ENCODE measurements at places on chromosomes 4 and X.

- no peak for DNase-seq
These were observed 67.2 kb downstream of the SMARCAD1 start for GRCh38 chr4:94274912-94275311.

DNA sequence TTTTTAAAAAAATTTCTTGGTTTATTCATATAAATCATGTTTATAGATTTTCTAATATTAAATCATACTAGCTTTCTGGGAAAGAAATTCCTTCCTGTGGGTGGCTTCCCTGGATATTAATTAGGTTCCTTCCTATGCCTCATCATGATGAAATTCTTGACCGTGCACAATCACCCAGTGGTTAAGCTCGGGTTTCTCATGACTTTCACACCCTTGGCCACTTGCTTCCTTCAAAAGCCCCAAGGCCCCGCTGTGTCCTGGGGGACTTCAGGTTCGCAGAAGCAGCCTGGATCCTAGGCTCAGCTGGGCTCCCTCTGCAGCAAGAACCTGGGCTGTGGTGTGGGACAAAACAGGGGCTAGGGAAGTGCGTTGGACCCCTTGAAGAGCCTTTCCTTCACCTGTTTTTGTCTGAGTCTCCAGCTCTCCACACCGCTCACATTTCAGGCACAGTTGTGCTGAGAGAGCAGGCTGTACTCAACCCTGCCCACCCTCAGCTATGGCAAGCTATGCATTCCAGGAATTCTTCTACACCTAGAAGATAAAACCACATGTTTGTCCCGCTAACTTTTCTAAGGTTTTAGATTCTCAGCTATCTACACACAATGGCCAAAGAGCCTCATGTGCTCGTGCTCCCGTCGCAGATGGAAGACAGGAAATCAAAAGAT is 48.9 kb upstream of the TMSB15B start:
- no peak for DNase-seq

GRCh38 chrX:146456058-146456457 is 353.5 kb upstream of the CXorf51B start:
- DNase-seq = no peak

DNA sequence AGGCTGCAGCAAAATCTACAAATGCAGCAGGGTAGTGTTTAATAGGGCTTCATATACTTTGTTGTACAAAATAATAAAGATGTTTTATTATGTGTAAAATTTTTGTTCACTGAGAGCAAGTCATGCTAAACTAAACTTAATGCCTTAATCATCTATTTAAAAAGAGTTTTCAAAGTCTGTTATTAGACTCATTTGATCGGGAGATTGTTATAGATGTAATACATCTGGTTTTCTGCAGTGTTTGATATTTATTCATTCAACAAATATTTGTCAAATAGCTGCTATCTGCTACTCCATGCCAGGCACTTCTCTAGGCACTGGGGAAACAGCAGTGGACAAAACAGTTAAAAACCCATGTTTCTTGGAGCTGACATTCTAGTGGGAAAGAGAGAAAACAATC is 233.6 kb downstream of the FMR1NB start:
- no peak for DNase-seq

DNA sequence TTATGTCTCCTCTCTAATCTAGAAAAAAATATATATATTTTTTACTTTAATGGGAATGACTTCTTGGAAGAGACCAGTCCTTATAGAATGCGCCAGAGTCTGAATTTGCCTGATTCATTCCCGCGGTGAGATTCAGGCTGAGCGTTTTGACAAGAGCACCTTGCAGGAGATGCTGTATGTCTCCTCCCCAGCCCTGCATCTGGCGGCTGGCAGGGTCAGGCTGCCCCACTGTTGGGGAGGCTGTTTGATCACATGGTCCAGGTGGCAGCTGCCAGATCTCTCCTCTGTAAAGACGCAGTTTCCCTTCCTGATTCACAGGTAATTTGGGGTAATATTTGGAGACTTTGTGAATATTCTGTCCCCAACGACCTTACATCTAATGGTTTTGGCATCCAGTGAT is 9.7 kb downstream of the PDZD4 start:
- no peak for DNase-seq

DNA sequence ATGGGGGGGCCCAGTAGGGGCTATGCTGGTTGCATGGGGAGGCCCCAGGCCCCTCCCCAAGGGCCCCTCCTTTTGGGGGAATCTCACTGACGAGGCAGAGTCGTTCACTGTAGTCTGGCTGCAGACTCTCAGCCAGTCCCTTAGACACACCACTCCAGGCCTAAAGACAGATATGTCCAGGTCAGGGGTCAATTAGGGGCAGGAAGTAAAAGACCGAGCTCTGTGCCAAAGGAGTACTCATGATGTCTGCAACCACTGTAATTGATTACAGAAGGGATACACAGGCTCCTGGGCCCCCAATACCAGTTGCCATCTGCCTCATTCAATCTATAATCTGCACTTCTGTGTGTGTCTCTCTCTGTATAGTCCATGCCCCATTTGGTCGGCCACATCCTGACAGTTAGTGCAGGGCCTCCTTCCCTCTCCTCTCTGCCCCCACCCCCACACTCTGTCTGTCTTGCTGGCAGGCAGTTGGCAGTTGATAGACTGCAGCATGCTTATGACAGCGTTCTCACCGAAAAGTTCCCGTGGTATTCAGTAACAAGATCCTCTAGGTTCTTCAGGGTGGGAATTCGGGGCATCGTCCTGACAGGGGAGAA is 1.3 kb upstream of the CXorf65 start:
- no peak for DNase-seq

DNA sequence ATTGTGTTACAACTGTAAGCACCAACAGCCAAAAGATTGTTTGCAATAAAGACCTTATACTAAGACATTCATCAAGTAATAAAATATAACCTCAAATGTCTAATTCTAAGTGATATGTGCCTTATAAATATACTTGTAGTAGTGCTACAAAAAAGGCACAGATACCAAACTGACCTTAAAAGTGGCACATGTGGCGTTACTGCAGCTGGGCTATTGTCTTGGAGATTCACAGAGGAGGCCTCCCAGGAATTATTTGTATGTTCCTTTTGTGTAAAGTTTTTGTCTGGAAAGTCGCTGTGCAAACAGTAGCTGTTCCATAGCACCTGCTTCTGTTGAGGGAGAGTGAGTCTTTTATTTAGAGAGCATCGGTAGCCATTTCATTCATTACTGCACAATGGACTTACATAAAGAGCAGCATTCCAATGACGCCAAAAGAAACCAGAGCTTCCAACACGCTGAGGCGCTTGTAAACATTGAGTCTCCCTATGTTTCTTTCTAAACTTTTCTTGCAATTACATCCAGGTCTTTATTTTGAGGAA is 143.7 kb downstream of the RPA4 start:
- no peak for DNase-seq

- DNase-seq = no peak
These were observed 203.0 kb upstream of the CNKSR2 start for GRCh38 chrX:21171181-21171580.

DNA sequence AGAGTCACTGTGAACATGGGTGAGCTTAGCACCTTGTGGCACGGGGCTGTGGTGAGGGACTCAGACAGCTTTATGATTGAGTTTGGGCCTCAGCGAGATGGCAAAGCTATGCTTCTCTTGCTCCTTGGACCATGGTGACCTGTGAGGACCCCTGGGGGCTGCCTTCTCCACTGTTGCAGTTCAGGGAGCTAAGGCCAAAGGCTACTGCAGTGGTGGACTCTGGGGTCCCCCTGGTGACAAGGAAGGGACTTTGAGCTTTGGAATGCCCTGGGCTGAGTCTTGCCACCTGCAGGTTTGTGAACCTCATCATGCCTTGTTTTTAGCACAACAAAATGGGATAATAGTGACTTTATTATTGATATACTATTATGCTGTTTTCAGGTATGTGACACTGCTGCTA is 36.5 kb downstream of the TBL1X start:
- no peak for DNase-seq

DNA sequence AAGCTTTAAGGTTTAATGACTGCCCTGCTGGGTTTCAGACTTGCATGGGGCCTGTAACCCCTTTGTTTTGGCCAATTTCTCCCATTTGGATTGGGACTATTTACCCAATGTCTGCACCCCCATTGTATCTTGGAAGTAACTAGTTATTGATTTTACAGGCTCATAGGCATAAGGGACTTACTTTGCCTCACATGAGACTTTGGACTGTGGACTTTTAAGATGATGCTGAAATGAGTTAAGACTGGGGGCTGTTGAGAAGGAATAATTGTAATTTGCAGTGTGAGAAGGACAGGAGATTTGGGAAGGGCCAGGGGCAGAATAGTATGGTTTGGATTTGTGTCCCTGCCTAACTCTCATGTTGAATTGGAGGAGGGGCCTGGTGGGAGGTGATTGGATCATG is 260.7 kb downstream of the SNCA start:
- no peak for DNase-seq

DNA sequence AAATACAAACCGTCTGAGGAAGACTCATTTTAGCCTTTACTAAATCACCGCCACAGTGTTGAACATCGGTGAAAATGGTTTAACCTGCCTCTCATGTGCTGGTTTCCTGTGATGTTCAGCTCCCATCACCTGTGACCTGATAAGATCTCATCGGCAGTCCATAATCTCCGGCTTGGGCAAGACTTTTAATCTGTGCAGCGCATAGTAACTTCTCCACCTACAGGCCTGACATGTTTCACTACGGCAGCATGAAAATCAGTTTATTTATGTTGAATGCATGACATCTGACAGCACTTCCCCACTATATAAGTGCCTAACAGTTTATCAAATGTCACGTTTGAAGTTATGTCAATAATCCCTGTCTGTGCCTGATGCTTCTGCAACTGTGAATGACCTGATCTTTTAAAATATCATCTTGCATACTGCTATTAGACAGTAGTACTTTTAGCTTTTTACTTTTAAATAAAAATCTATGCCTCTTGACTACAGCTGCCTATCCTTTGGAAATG is 1919.8 kb upstream of the AGA start:
- DNase-seq = no peak

DNA sequence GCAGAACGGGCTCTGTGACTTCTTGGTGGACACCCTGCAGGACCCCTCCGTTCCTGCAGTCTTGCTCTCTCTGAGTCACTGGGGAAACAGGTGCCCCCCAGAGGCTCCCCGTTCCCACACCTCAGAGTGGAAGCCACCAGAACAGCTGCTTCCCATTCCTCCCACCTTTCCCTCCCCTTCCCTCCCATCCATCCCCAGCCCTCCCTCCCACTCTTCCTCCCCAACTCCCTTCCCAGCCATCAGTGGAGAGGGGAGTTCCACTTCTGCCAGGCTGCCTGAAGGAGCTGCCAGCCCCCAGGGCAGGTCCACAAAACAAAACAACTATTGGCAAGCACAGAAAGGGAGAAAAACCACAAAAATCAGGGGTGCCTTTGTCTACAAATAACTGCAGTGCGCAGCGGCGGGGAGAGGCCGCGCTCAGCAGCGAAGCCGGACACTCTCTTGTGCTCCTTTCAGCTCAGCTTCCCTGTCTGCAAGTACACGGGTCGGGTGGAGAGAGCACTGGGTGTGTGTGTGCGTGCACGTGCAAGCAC is 8.1 kb downstream of the SSR4 start:
- DNase-seq = no peak

- no peak for DNase-seq
These were observed 217.1 kb upstream of the LDB2 start for GRCh38 chr4:17115583-17115982.

DNA sequence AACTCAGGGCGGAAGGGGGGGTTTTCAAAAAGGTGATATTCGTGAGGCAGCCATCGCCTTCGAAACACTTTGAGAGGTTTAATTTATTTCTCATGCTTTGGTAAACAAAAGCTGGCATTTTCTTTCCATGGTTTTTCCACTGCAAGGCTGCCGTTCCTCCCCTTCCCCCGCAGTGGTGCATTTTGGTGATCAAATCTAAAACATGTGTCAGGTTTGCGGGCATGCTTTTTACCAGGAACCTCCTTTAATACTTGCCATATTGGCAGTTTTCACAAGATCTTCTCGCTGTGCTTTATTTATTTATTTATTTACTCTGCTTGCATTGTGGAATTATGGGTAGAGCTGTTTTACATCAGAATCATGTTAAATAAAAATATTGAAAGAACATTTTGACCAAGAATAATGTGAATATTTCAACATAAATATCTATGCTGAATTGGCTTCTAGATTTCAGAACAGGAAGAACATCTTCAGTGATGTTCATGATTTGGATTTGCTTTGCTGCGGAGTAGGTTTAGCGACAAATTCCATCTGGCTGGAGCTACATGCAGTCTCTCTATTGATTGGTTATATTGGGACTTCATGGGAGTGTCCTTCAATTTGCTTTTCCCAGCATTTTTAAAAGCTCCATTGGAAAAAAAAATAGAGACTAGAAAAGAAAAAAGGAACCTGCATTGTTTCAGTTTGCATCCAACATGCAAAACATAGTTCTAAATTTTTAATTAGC is 54.4 kb downstream of the STOX2 start:
- no peak for DNase-seq

DNA sequence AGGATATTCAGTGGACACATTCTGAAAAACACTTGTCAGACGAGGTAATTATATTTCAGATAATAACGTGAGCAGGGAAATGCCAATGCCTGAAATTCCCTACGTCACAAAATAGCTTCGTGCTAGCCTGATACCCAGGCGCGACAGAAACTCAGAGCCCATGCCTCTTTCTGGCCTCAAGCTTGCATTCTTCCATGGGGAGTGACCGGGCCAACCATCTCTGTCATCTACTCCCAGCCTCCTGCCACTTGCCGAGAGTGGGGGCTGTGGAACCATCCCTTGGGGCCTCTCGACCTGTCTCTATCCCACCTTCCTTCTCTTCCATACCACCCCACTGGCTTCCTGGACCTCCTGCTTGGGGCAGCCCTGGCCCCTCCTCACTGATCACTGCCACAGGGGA is 34.5 kb upstream of the CDKN2AIP start:
- DNase-seq = no peak

DNA sequence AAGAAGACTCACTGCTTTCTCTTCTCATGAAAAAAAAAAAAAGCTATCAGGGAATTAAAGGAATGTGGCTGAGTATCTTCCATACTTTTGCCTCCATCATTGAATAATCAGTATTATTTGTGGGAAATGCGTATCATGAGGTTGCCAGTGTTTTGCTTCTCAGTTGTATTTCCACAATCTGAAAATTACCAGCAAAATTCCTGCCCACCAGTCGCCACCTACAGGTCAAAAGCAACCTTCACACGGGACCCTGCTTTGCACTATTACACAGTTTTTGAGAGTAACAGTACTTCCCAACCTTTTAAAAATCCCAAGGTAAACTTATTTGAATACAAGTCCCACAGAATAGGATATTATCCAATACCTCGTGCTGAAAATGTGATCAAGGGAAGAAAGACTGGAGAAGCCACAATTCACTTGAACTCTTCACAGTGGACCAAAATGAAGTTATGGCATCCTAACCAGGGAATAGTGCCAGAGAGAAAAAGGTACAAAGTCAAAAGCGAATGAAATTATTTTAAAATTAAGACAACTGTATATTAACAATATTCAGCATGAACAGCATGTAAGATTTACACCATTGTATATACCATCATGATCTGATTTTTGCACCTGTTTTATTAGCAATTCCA is 30.4 kb downstream of the PGRMC1 start:
- DNase-seq = no peak
